ENCODE measurements at places on chromosomes 6 and 20.

GRCh38 chr6:44262467-44263353 lies 2.6 kb downstream of the NFKBIE start:
- no peak for DNase-seq

DNA sequence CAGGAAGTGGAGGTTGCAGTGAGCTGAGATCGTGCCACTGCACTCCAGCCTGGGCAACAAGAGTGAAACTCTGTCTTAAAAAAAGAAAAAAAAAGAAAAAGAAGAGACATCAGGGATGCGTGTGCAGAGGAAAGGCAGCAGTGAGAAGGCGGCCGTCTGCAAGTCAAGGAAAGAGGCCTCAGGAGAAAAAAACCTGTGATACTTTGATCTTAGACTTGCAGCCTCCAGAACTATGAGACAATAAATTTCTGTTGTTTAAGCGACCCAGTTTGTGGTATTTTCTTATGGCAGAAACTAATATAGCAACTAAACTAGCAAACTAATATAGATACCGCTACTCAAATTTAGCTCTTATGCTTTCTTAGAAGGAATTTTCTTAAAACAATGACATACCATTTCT lies 36.1 kb downstream of the FGD2 start:
- no peak for DNase-seq

- DNase-seq = no peak
Observed at GRCh38 chr20:10047427-10047826, 12.6 kb downstream of the ANKEF1 start.

GRCh38 chr6:130826442-130827246 lies 562 bp upstream of the SMLR1 start:
- no peak for DNase-seq

DNA sequence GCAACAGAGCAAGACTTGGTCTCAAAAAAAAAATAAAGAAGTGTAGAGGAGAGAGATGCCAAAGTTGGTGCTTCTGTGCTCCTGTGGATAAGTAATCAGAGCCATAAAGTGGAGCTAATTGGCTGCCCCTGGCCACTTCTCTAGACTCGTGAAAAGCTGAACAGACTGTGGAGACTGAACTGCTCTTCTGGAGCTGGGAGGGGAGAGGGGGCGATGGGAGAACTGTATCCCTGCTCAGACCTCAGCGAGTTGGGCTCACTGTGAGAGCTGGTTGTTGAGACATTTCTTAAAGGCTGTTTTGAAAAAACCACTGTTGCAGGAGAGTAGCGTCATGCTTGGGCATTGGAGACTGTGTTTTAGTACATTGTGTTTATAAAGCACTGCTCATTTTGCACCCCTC lies 125.7 kb downstream of the TCP11 start:
- DNase-seq = no peak
